ENCODE measurements at places on chromosomes 2 and 18. TPM values are rescaled to one million over a fixed set of nuclear protein-coding genes. Genes with fewer than 3 reads are reported as not detected.

The SPEG gene
- total RNA-seq, result 13.4 TPM

The ALPI gene
- not detected for total RNA-seq

The RAB17 gene
- total RNA-seq, result not detected

The LYPD1 gene
- 17.4 TPM for total RNA-seq

The AQP12B gene
- not detected for total RNA-seq

The PDE1A gene
- total RNA-seq, result 27.4 TPM

The DNAH6 gene
- total RNA-seq, result 2.8 TPM

The GULP1 gene
- total RNA-seq, result 43.8 TPM

The DPYSL5 gene
- 201 TPM for total RNA-seq

The SIX3 gene
- not detected for total RNA-seq

DNA sequence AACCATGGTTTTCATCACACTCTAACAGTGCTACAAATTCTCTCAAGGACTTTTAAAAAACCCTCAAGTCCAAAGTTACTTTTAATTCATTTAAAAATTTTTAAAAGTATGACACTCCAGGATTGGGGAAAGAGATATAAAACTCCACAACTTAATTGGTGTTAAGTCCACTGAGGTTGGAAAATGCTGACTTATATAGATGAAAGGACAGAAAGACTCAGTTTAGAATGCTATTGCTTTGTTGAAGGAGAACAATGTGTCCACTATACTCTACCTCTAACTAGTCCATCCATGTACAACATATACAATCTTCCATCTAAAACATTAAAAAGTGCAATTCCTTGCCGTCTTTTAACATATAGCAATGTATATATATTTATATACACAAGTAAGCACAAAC is 41.2 kb downstream of the CABYR start:
- H3K4me3 ChIP-seq, result no peak overlapping the region
- no peak overlapping the region for H3K27ac ChIP-seq
- H3K27me3 ChIP-seq, result no peaks in the 10 kb centered on the region
- H3K4me1 ChIP-seq, result peaks cover 20% of the 10 kb centered on the region
- H3K36me3 ChIP-seq, result peaks cover 10% of the 10 kb centered on the region

- H3K27me3 ChIP-seq, result peaks cover 36% of the 10 kb centered on the region
- H3K27ac ChIP-seq, result no peak overlapping the region
- no peak overlapping the region for H3K4me3 ChIP-seq
- DNase-seq, result no peak
- no peaks in the 10 kb centered on the region for H3K36me3 ChIP-seq
Observed at GRCh38 chr2:158006961-158007719, 94.5 kb upstream of the UPP2 start.

DNA sequence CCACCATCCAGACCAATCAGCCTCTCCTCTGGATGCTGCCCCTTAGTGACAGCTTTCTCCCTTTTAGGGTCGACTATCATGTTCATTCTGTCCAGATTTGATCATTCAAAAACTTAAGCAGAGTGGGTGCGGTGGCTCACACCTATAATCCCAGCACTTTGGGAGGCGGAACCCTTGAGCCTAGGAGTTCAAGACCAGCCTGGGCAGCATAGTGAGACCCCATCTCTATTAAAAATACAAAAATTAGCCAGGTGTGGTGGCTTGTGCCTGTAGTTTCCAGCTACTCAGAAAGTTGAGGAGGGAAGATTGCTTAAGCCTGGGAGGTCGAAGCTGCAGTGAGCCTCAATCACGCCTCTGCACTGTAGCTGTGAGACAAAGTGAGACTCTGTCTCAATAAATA is 68.3 kb upstream of the ZCCHC2 start:
- no peaks in the 10 kb centered on the region for H3K36me3 ChIP-seq
- H3K4me3 ChIP-seq, result no peak overlapping the region
- DNase-seq, result no peak
- no peaks in the 10 kb centered on the region for H3K27me3 ChIP-seq
- peaks cover 14% of the 10 kb centered on the region for H3K4me1 ChIP-seq

DNA sequence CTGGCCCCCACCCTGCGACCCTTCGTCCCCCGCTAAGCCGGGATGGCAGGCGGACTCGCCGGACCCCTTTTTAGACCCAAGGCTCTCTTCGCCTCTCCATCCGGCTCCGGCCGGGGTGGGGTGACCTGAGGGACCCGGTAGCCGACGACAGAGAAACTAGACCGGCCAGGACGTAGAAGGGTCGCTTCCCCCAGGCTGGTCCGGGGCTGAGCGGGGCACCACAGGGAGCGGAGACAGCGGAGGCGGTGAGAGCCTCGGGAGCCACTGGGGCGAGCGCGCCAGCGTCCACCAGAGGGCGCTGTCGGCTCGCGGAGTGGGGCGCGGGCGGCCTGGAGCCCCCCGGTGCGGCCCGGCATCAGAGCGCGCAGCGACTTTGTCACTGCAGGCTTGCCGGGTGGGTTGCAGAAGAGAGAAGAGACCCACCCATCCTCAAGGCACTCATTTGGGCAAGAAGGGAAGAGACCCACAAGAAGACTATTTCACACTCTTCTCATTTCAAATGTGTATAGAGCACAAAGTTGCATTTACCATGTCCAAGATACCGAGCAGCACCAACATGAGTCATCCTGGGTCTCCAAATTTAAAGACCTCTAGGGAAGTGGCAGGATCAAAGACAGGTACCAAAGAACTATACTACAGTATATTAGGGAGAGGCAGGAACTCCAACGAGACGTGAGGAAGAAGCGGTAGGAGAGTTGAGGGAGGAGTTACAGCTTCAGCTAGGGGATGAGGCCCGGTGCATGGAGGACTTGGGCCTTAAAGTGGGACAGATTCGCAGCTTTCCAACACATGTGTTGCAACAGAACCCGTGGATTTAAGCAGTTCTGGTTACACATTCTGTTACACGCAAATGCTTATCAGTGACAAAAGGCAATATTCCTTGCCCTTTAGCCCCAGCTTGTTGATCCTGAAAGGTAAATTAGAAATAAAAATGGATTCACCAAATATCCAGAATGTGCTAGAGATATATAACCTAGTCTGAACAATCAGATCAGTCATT is 7.6 kb upstream of the PRKCE start:
- peak; percentile 84 for DNase-seq
- H3K27me3 ChIP-seq, result peaks cover 48% of the 10 kb centered on the region
- no peak overlapping the region for H3K4me3 ChIP-seq
- no peak overlapping the region for H3K27ac ChIP-seq

- no peaks in the 10 kb centered on the region for H3K27me3 ChIP-seq
- no peak for DNase-seq
- H3K4me1 ChIP-seq, result peaks cover 8% of the 10 kb centered on the region
- H3K36me3 ChIP-seq, result no peaks in the 10 kb centered on the region
Observed at GRCh38 chr2:68768461-68768860, 33.9 kb downstream of the ARHGAP25 start.

DNA sequence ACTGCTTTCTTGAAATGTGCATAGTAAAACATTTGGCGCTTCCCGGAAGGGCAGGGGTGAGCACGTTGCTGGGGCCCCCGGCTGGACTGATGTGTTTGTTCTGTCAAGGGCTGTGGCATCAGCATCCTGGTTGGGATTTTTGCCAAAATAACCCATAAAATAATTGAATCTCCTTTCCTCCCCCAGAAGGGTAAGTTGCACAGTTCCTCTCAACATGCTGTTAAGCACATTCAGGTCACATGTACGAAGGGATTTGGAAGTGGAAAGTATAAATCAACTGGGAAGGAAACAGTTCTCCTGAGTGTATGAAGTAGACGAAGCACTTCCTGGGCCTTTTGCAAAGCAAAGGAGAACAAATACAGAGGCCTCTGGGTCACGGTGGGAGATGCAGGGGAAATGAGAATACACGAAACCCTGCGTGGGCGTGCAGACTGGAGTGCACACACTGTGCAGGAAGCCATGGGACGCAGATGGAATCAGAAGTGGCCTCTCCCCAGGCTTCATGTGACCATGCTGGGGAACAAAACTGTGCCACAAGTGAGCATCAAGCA is 183.9 kb downstream of the LPIN1 start:
- no peak overlapping the region for H3K4me3 ChIP-seq
- no peaks in the 10 kb centered on the region for H3K27me3 ChIP-seq
- H3K27ac ChIP-seq, result peak overlapping the region; percentile 82

GRCh38 chr2:102872388-102872787 is 110.6 kb downstream of the TMEM182 start:
- H3K27me3 ChIP-seq, result no peaks in the 10 kb centered on the region
- no peak for DNase-seq
- peaks cover 7% of the 10 kb centered on the region for H3K36me3 ChIP-seq
- no peaks in the 10 kb centered on the region for H3K4me1 ChIP-seq
- H3K4me3 ChIP-seq, result no peak overlapping the region
- H3K27ac ChIP-seq, result no peak overlapping the region

GRCh38 chr2:8922431-8922830 is 81.1 kb downstream of the MBOAT2 start:
- no peak for DNase-seq
- H3K4me3 ChIP-seq, result no peak overlapping the region
- H3K4me1 ChIP-seq, result peaks cover 50% of the 10 kb centered on the region
- H3K27ac ChIP-seq, result peak overlapping the region; percentile 73
- H3K27me3 ChIP-seq, result no peaks in the 10 kb centered on the region

- no peak overlapping the region for H3K4me3 ChIP-seq
- H3K27ac ChIP-seq, result no peak overlapping the region
- DNase-seq, result no peak
- H3K4me1 ChIP-seq, result no peaks in the 10 kb centered on the region
- no peaks in the 10 kb centered on the region for H3K27me3 ChIP-seq
Observed at GRCh38 chr18:9697121-9697520, 11.0 kb upstream of the RAB31 start.

GRCh38 chr2:173232956-173233744 is 121.5 kb upstream of the CDCA7 start:
- peaks cover 9% of the 10 kb centered on the region for H3K4me1 ChIP-seq
- H3K27ac ChIP-seq, result no peak overlapping the region
- no peak overlapping the region for H3K4me3 ChIP-seq
- peaks cover 16% of the 10 kb centered on the region for H3K36me3 ChIP-seq

GRCh38 chr18:38402509-38402908 is 836.9 kb upstream of the CELF4 start:
- peaks cover 2% of the 10 kb centered on the region for H3K36me3 ChIP-seq
- DNase-seq, result no peak

- H3K27me3 ChIP-seq, result no peaks in the 10 kb centered on the region
- H3K27ac ChIP-seq, result no peak overlapping the region
- no peaks in the 10 kb centered on the region for H3K4me1 ChIP-seq
- H3K4me3 ChIP-seq, result no peak overlapping the region
- DNase-seq, result peak; percentile 43
Observed at GRCh38 chr2:74250189-74250631, 51.8 kb downstream of the MTHFD2 start.

GRCh38 chr2:186429104-186429503 is 57.0 kb upstream of the ZC3H15 start:
- no peaks in the 10 kb centered on the region for H3K36me3 ChIP-seq
- H3K4me3 ChIP-seq, result no peak overlapping the region
- no peaks in the 10 kb centered on the region for H3K27me3 ChIP-seq

DNA sequence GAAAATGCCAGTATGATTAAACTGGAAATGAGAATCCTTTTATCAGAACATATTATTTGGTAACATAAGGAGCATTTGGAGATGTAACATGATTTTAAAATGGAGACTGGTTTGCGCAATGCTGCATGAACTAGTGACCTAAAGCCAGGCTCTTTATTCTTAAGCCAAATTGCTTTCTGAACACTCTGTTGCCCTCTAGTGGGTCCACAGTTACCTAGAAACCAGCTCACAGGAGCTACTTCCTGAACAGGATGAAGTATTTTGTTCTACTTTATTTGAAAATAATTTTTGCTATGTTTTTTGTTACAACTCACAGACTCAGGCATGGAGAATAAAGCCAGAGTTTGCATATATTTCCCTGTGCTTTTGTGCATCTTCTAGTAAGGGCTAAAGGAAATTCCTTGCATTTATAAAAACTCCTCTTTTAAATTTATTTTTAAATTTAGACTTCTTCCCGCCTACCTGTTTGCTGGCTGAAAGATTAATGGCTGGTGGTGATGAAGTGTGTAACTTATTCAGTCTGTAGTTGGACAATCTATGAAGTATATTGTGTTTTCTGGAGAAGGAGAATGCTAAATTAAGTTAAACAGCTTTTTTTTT is 146.7 kb downstream of the PARD3B start:
- no peaks in the 10 kb centered on the region for H3K27me3 ChIP-seq
- no peak overlapping the region for H3K4me3 ChIP-seq
- peaks cover 4% of the 10 kb centered on the region for H3K4me1 ChIP-seq

DNA sequence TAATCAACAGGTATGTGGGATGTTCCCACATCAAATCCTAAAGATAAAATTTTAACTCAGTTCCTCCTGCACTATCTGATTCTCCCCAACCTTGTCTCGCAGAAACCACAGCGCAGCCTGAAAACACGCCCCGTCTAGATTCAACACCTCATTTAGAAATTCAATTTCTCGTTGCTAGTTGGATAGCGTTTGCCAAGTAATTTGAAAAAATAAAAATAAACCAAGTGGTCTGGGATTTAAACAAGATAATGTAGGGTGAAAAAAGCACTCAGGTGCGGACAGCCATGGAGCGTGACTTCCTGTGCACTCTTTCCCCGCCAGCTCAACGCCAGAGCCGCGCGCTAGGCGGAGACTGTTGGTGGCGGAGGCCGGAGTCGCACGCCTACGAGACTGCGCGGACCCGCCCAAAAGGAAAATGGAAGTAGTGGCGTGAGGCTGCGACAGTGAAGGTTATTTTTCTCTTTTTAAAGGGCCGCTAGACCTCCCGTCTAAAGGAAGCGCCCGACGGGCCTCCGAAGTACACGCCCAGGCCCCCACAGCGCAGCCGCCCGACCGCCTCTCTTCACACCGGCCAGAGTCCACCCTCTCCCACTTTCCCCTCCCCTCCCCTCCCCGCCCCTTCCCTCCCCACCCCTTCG is 615 bp upstream of the CCNT2 start:
- H3K27me3 ChIP-seq, result no peaks in the 10 kb centered on the region
- peaks cover 27% of the 10 kb centered on the region for H3K4me1 ChIP-seq
- DNase-seq, result no peak
- H3K36me3 ChIP-seq, result peaks cover 9% of the 10 kb centered on the region

DNA sequence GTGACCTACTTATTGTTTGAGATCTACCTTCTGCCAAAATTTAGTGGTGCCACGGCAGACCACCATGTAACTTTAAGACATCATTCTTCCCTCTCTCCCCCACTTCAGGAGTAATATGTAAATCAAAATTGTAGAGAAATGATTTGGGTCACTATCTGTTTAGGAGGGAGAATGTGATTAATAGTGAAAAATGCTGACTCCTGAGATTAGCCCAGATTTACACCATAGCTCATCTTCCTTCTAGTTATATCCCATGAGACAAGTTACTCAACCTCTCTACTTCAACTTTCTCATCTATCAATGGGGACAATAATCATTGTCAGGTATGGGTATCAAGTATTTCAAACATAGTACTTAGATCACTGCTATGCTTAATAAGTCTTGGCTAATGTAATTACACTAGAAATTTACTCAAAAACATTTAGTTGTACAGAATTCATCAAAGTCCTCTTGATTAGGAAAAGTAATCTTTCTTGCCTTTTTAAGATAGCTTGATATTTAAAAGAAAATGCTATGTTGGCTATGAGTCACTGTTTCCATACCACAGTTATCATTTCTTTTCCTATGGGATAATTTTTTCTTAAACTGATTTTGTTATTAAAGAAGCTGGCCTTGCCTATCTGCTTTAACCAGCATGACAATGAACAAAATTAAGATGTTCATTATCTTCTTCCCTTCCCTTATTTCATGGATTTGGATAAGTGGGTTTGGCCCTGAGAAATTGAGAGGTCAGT is 1038.9 kb upstream of the ZEB2 start:
- H3K4me1 ChIP-seq, result peaks cover 27% of the 10 kb centered on the region
- DNase-seq, result no peak
- H3K4me3 ChIP-seq, result no peak overlapping the region
- no peak overlapping the region for H3K27ac ChIP-seq
- H3K36me3 ChIP-seq, result no peaks in the 10 kb centered on the region

All from neural crest cell (in vitro differentiated cells).